ENCODE measurements at places on chromosomes 13 and 19.

- no peak for DNase-seq
These were observed 416.4 kb downstream of the TSHZ3 start for GRCh38 chr19:30932854-30933253.

GRCh38 chr13:40191186-40191980, 475.1 kb downstream of the FOXO1 start:
- no peak for DNase-seq

DNA sequence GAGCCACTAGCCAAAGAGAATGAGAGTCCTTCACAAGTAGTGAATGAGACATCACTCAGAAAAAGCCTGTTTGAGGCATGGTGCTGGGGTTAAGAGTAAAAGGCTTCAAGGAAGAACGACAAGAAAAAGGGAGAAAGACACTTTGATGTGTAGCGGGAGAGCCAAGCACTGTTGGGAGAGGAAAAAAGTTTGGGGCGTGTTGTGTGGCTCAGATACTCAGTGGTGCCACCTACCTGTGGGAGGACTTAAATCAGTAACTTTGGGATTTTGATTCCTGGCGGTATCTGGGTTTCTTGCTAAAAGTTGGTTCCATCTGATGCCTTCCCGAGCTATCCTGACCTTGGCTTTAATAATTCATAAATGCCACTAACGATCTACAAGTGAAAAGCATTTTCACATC, 12.3 kb downstream of the ELSPBP1 start:
- DNase-seq, result no peak

- no peak for DNase-seq
These were observed 583 bp downstream of the FGF14 start for GRCh38 chr13:102401265-102401664.

DNA sequence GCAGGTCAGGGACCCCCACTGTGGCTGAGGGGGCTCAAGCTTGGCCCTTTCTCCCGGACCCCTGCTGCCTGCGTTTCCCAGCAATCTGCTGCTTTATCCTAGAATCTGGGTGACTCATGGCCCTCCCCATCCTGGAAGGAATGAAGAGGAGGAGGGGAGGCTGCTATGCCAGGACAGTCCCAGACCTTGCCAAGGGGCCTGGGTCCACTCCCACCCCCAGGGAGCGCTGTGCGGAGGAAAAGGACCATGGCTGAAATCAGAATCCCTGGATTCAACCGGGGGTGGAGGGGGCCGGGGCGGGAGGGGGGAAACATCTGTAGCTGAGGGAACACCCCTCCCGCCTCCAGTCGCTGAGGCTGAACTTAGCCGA, 20.5 kb downstream of the ZNF114 start:
- DNase-seq, result peak; percentile 28

- DNase-seq, result peak; percentile 19
These were observed 6.6 kb downstream of the ISOC2 start for GRCh38 chr19:55454787-55455243.

DNA sequence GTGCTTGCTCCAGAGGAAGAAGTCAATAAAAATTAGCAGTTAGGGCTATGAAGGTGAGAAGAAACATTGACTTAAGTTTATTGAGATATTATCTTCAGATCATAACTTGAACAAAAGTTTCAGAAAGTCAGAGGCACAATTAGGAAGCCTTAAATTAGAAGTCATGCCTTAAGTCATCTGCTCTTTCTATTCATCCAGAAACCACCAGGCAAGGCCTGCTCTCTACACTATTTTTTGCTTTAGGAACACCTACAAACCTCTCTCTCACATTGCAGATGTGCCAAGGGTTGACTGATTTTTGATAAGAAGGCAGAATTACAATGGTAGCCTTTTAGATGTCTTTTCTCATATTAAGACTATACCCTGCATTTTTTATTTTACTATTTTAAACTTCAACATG, 268.7 kb downstream of the SPRY2 start:
- DNase-seq, result no peak

- no peak for DNase-seq
These were observed 150.2 kb downstream of the DCT start for GRCh38 chr13:94329277-94329676.

DNA sequence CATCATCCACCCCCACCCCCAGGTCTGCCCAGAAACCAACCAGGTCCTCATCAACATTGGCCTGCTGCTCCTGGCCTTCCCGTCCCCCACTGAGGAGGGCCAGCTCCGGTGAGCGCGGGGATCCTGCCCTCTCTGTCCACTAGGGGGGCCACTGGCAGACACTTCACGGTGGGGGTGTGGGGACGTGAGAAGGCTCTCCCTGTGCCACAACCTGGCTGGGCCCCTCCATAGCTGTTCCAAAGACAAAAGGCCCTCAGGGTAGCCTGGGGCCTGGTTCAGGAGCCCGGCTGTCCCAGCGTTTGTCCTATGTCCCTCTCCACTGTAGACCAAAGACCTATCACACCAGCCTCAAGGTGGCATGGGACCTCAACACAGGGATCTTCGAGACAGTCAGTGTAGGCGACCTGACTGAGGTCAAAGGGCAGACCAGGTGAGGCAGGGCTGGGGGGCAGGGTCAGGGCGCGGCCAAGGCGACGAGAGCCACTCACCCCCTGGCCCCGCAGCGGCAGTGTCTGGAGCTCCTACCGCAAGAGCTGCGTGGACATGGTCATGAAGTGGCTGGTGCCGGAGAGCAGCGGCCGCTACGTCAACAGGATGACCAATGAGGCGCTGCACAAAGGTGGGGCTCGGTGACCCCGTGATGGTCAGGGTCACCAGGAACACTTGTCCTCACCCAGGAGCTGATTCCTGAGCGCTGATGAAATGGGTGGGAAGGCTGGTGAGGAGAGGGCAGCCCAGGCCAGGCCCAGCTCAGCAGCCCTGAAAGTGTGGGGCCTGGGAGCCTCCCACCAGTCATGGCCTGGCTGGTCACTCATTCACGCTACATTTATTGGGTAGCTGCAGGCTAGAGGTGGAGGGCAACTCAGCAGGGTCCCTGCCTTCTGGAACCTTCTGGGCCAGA, 7.9 kb downstream of the DCAF15 start:
- DNase-seq, result no peak

GRCh38 chr13:89610881-89611280, 1736.6 kb upstream of the MIR17HG start:
- no peak for DNase-seq

GRCh38 chr13:98613591-98613990, 36.7 kb upstream of the STK24 start:
- DNase-seq, result no peak

GRCh38 chr13:45301263-45301662, 39.7 kb downstream of the TPT1 start:
- no peak for DNase-seq

DNA sequence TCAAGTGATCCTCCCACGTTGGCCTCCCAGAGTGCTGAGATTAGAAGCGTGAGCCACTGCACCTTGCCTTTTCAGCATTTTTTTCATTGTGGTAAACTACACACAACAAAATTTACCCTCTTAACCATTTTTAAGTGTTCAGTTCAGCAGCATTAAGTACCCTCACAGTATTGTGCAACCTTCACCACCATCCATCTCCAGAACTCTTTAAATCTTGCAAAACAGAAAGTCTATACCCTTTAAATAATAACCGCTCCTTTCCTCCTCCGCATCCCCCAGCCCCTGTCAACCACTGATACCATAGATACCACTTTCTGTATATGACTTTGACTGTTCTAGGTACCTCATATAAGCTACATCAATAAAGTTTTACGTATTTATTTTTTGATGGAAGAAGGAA, 20.8 kb upstream of the CASP14 start:
- DNase-seq, result no peak

GRCh38 chr19:913080-913748, at the start of gene R3HDM4:
R3HDM4 (minus strand) TSS chr19:913219; CDS start chr19:913157, 62 bp downstream.
- peak; percentile 56 for DNase-seq

DNA sequence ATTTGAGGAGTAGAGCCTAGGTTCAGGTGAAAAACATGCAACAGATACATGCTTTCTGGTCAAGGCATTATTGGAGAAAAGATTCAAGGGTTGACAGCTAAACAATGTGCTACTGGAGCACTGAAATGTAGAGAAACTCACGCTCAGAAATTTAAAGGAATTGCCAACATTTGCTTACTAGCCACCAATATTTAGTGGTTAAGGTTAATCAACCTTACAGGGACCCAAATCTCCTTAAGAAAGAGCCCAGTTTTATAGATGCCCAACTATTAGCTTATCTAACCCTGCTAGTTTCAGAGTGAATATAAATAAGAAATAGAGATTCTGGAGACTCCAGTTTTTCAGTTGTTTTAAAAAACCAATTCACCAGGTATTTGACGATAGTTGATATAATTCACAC, 203.6 kb downstream of the DACH1 start:
- no peak for DNase-seq

DNA sequence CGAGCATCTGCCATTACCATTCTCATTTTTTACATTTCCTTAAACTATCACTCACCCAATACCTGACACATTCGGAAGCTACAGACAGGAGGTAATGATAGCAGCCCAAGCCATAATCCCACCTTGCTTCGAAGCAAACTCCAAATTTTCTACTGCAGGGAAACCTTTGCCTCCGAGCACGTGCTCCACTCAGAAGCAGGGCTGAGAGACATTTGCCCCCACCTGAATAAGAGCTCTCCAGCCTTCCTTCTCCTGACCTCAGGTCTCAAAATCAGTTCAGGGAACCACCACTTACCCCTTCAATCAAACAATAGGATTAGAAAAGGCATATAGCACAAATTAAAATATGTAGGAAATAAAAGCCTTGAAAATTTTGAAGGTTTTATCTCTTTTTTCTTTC, 2.3 kb upstream of the DACH1 start:
- no peak for DNase-seq

DNA sequence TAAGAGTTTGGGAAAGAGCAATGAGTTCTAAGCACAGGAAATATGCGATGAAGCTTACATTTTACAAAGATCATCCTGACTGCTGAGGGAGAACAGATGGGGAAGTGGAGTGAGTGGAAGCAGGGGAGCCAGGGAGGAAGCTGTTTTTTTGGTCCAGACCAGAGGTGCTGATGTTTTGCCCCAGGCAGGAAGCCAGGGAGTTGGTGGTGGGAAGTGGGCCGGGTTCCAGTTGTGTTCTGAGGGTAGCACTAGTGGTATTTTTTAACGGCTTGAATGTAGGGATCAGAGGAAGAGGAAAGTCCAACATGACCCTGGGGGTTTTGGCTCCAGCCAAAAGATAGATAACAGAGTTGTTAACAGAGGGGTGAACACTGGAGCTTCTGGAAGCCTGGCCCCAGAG, 20.7 kb upstream of the OLFM4 start:
- no peak for DNase-seq

- peak; percentile 84 for DNase-seq
These were observed 455 bp downstream of the TPT1 start for GRCh38 chr13:45340422-45341033.

GRCh38 chr13:50742968-50743367, 100.5 kb downstream of the DLEU7 start:
- no peak for DNase-seq

DNA sequence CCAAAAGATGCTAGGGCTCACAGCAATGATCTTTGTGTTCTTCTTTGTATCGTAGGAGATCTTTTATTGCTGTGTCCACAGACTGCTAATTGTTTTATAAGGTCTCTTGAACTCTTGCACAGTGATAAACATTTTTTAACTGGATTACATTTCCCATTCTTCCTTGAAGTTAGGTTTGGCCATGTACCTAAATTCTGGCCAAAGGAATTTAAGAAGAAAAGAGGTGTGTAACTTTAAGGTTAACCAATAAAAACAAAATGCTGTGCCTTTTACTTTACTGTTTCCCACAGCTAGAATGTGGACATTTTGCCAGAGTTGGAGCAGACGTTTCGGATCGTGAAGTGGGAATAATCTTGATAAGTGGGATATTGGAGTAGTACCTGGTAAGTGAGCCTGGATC, 82.6 kb upstream of the GPC6 start:
- DNase-seq, result no peak

DNA sequence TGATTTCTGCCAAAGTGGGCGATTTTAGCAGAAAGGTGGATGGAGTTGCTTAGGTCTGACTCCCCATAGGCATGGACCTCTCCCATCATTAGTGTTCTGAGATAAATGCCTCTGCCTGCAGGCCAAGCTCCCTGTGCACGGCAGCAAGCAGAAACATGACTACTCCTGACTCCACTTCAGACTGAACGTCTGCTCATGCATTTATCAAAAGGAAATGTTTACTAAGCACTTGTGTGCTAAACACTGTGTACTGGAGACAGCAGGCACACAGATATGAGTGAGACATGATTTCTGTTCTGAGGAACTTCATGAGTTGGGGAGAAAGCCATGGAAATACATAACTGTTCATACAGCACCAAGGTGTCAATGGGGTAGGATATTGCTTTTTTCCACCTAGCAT, 149.6 kb downstream of the MIPEP start:
- DNase-seq, result no peak

DNA sequence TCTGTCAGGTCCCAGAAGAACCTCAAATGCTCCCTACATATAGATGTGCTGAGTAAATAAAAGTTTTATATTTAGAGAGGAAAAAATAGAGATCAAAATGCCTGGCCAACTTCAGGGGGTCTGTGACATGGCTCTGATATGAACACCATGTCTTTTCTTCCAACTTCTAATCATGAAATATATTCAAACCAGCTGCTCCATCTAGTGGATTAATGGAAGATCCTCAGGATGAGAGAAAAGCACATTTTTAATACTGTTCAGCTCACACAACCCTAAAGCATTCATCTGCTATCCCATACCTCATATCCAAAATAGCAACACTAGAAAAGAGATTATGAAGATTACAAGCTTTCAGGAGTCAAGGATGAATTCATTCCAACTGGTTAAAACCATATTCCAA, 56.0 kb upstream of the DOCK9 start:
- no peak for DNase-seq

GRCh38 chr19:55156202-55157063, 1.1 kb downstream of the TNNI3 start:
- DNase-seq, result no peak

DNA sequence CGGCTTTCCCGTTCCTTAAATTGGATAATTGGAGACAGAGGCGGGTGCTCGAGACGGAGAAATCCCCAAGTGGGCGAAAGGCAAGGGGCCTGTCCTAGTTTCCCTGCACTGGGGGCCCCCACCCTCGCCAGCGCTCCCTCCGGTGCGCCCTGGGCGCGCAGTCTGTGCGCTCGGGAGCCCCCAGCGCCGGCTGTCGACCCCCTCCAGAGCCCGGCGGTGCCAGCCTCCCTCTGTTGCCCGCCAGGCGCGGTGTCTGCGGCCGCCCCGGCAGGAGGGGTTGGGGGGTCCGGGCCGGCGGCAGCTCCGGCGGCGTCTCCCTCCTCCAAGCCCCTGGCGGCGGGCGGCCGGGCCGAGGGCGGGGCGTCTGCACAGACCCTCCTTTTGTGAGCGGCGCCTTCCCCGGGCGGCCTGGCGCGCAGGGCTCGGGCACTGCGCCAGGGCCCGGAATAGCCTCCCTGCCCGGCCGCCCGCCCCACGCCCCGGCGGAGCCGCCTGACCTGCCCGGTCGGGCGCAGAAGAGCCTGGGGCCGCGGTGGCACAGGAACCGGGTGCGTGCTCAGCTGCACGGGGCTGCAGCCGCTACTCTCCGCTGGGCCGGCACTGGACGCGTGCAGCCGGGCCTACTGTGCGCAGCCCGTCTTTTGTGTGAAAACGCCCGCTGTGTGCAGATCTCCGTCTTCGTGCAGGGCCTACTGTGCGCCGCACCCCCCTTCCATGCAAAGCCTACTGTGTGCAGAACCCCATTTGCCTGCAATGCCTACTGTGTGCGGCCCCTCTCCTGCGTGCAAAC, 13.2 kb downstream of the GADD45B start:
- DNase-seq, result no peak

GRCh38 chr19:4916292-4917082, 7.2 kb downstream of the UHRF1 start:
- no peak for DNase-seq

GRCh38 chr13:109862627-109863026, 76.2 kb upstream of the IRS2 start:
- no peak for DNase-seq

All from amniotic stem cell (primary cell).